Stimulated activated CD4-positive, alpha-beta T cell treated with anti-CD3 and anti-CD28 coated beads, TNF-alpha, amount 100 ng/mL, for 48 hours (primary cell): ENCODE measurements at places on chromosomes 4 and X.
A peak's percentile ranks its signal among the peaks of the same experiment; 100 is the strongest.

- DNase-seq = no peak
Measured at GRCh38 chr4:98945297-98945850, 16.4 kb upstream of the EIF4E start.

DNA sequence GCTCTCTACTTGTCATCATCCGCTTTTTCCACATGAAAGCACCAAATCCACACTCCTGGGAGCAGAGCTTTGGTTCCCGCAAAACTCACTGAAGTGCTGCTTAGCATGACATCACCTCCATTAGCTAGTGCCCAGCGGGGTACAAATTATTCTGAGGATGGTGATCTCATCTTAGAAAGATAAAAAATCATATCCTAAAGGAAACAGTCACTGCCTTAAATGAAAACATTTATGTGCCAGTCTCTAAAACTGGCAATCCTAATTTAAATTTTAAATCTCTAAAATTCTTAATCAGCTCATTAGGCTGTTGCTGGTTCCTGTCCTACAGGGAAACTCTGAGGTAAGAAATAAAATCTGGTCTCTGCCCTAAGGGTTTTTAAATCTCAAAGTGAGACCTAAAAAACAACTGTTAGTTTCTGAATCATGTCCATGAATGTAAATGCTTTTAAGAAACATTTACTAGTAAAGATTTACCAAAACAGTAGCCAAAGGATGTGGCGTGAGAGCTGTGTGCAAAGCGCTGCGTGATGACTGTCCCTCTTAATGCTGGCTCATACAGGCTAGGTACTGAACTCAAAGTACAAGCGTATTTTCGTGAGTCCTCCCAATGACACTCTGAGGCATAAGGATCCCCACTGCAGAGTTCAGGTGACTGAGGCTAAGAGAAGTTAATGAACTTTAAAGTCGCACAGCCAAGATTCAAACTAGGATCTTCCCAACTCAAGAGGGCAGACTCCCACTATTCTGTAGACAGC lies 4.5 kb downstream of the CASP3 start:
- DNase-seq = no peak

DNA sequence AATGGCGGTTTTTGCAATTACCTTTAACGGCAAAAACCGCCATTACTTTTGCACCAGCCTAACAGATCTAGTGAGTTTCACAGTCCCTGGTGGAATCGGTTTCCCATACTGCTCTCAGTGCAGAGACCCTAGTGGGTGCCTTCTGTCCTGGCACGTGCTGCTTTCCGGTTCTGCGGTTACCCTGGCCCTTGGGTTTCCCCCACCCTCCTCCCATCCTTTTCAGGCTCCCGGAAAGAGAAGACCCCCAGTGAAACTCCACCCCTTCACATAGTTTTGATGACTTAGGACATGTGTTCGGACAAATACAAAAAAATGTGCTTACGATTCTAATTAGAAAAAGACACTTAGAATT lies 36.9 kb downstream of the NLGN3 start:
- DNase-seq = peak; percentile 13

DNA sequence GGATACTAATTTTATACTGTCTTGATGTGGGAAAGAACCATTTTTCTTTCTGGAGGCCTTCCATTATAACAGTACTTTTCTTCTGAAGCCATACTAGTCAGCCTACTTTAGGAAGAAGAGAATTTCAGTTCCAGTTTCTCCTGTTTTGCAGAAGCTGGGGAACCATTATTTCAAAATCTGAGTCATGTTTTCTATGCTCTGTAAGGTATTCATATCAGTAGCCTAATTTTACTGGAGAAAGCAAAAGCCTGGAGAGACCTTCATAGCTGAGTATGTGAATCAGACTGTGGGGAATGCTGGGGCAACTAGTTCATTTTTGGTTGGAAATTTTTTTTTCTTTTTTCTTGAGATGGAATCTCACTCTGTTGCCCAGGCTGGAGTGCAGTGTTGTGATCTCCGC lies 22.4 kb downstream of the AFF1 start:
- no peak for DNase-seq

DNA sequence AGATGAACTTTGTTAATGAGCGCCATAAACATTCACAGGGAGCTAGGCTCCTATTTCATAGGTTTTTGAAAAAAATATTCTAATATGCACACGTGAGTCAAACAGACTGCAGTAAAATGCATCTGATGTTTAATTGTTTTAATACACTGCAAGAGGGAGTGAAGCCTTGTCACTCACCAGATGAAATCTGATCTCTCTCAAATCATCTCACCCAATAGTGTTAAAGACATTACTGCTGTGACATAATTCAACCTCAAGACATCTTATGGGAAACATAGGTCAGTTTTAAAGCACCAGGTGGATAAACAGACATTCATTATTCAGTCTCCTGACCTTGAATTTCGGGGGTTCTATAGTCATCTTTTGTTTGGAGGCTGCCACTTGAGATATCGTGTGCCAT lies 148.3 kb downstream of the MAML3 start:
- no peak for DNase-seq

- DNase-seq = peak; percentile 20
Measured at GRCh38 chrX:56248492-56248891, 16.3 kb downstream of the KLF8 start.

GRCh38 chr4:146638333-146638785 lies 334 bp upstream of the POU4F2 start:
- no peak for DNase-seq

DNA sequence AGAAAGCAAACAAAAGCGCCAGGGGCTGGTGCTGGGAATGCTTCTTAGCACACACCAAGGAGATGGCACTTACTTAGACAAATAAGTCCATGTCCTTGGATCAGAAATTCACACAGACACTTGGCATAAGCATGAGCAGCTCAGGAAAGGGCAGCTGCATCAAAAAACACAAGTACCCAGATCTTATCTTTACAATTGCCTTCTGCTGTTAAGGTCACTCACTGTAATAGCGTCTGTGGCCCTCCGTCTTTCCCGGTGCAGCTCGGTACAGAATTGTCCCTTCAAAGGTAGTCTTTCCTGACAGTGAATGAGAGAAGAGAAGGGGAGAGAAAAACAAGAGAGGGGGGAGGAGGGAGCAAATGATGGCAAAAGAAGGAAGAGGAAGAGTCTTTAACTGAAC lies 172.1 kb upstream of the MAP3K15 start:
- no peak for DNase-seq

- DNase-seq = no peak
Measured at GRCh38 chrX:153620576-153620975, 21.6 kb upstream of the CCNQ start.

- DNase-seq = no peak
Measured at GRCh38 chr4:113146876-113147358, 97.5 kb downstream of the ANK2 start.

DNA sequence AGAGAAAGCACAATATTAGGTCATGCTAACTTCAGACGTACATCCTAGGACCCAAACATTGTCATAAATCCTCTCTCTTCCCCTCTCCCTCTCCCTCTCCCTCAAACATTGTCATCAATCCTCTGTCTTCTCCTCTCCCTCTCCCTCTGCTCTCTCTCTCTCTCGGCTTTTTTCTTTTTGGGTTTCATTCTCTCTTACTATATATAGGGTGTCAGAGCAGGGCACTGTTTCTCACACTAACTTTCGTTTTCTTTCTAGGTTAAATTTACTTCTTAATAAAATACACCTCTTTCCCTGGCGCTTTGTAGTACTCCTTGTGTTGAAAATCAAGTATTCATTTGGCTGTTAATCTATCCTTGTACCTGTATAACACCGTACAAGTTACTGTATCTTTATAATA lies 37.0 kb upstream of the HERC5 start:
- DNase-seq = no peak

- DNase-seq = no peak
Measured at GRCh38 chr4:68062501-68062900, 67.2 kb downstream of the TMPRSS11F start.

DNA sequence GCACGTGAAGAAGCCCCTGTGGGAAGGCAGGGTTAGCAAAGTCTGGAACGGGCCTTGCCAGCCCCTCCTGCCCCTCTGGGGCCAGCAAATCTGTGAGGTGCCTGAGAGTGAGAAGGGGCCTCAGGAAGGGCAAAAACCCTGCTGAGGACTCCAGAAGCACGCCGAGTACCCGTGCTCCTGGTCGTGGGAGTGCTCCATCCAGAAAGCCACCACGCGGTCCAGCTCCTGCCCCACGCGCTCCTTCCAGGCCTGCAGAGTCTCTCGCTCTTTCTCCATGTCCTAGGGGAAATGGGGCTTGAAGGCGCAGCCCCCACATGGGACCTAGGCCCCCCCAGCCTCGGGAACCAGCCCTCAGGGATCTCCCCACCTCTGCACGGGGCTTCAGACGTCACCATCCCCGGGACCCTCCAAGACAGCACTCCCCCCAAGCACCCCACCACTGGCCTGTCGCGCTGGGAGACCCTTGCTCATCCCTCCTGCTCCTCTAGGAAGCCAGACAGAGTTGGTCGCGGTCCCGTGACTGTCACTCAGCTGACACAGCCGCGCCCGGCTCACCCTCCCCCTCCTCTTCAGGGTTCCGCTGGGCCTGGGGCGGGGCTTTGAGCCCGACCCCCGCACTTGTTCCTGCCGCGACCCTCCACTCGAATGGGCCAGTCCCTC lies at the start of gene RENBP:
RENBP (minus strand) TSS at position 504 of the 660 bp plus-strand sequence; CDS start at position 471, 33 bp downstream.
- DNase-seq = peak; percentile 40

DNA sequence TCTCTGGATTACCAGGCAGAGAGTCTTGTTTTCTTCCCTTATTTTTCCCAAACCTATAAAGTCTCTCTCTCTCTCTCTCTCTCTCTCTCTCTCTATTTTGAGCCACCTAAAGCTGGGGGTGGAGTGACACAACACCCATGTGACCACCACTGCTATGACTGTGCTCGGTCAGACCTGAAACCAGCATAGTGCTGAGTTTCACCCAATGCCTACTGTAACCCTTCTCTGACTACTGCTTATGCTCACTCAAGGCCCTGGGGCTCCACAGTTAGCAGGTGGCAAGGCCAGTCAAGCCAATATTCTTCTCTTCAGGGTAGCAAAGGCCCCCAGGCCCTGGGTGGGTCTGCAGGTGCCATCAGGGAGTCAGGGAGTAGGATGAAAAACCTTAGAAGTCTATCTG lies 114.7 kb upstream of the ARMCX2 start:
- DNase-seq = no peak

DNA sequence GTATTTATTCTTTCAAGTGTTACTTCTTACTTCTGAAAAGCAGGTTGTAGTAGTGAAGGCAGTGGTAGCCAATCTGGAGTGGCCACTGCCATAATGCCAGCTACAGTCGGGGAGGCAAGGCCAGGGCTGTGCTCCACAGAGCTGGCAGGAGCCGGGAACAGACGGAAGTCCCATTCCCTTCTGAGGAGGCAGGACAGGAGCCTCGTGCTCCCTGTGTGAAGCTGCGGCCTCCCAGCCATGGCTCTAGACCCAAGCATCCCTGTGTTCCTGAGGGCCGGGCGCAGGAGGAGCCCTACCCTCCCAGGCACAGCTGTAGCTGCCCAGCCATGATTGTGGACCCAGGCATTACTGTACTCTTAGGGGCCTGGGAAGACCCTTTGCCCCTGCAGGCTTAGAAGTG lies 461.8 kb downstream of the ADGRL3 start:
- DNase-seq = no peak

GRCh38 chrX:150731795-150732194 lies 38.6 kb downstream of the MTMR1 start:
- peak; percentile 34 for DNase-seq

- no peak for DNase-seq
Measured at GRCh38 chrX:23552303-23552702, 115.0 kb upstream of the PRDX4 start.

DNA sequence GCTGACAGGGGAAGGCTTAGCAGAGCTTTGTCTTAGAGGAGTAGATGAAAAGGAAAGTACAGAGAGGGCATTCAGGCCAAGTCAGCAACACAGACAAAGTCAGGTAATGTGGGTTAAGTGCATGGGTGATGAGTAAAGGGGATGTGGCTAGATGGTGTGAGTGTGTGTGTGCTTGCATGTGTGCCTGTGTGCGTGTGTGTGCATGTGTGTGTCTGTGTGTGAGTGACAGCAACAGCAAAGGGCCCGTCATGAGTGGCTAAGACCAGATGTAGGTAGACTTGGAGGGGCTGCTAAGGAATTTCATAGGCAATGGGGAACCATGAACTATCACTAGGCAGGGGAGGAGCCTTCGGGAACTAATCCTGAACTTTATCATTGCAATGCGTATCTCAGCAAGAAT lies 2.2 kb upstream of the GPR78 start:
- no peak for DNase-seq

GRCh38 chrX:76893930-76894329 lies 466.4 kb downstream of the MAGEE1 start:
- no peak for DNase-seq

- no peak for DNase-seq
Measured at GRCh38 chr4:100795581-100795980, 277.8 kb upstream of the EMCN start.

GRCh38 chr4:141238186-141238585 lies 17.5 kb downstream of the ZNF330 start:
- DNase-seq = no peak

- no peak for DNase-seq
Measured at GRCh38 chr4:1375761-1376322, 28.8 kb downstream of the UVSSA start.

DNA sequence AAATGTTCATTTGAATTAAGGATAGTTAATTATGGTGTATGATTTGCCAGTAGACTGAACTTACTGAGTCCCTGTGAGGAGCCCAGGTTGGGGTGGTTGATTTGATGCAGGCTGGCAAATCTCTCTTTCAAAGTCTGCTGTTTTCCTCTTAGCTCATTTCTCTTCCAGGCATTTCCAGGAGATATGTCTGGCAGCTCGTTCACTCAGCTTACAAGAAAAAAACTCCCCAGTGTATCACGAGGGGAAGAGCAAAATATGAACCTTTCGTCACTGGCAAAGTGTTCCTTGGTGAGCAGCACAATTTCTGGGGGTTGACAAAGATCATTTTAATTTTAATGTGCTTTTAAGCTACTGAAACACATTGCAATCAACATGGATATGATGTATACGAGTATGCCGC lies 244.2 kb downstream of the CBLL2 start:
- DNase-seq = no peak
